ENCODE measurements at places on chromosomes 16 and 17.
A peak's percentile ranks its signal among the peaks of the same experiment; 100 is the strongest.

- peak; percentile 23 for DNase-seq
These were observed 3.1 kb upstream of the CYTH1 start for GRCh38 chr17:78785011-78785662.

DNA sequence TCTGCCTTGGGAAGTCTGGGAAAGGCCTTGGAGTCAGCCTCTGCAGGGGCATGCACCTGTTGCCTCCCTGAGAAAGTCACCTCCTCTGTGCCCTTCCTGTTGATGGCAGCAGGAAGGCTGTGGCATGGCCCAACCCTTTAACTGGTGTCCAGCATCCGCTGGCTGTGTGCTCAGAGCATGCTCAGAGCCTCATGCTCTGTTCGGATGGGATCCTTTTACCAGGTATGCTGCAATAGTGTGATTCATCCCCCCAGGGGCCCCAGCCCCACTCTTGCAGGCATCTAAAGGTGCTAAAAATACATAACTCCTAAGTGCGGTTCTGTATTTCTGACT lies 24.9 kb downstream of the KLHL36 start:
- no peak for DNase-seq

- DNase-seq = no peak
These were observed 6.6 kb downstream of the SMG6 start for GRCh38 chr17:2297023-2297422.

GRCh38 chr16:19210968-19211367 lies 42.9 kb downstream of the SYT17 start:
- no peak for DNase-seq

GRCh38 chr17:30137158-30137557 lies 20.5 kb downstream of the NSRP1 start:
- no peak for DNase-seq

GRCh38 chr17:72305472-72305871 lies 184.7 kb downstream of the SOX9 start:
- no peak for DNase-seq

GRCh38 chr17:81385320-81386111 lies 9.7 kb upstream of the BAHCC1 start:
- DNase-seq = no peak

- no peak for DNase-seq
These were observed 1.9 kb upstream of the GGT6 start for GRCh38 chr17:4562015-4562969.

GRCh38 chr17:39647256-39647655 lies 10.3 kb downstream of the STARD3 start:
- DNase-seq = no peak

DNA sequence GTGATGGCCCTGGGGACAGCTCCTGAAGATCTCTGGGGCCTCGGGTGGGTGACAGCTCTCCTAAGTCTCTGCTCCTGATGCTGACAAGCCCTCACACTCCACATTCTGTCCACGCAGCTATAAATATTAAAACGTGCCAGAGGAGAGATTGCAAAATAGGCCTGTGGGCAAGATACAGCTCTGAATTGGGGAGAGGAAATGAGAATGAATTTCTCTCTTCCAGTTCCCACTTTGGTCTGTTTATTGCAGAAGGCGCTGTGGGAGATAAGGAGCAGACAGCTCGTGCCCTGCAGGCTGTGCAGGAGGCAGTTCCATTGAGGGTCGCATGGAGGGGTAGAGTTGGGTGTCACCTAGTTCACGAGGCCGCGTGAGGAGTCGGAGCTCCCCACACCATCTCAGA lies 87.5 kb upstream of the SDK2 start:
- DNase-seq = no peak

- no peak for DNase-seq
These were observed 338 bp downstream of the MAPK3 start for GRCh38 chr16:30122604-30123160.

- no peak for DNase-seq
These were observed 50.9 kb downstream of the LDHD start for GRCh38 chr16:75065521-75066149.

GRCh38 chr17:50258647-50259476 lies 15.4 kb upstream of the TMEM92 start:
- DNase-seq = no peak

GRCh38 chr17:21061971-21062526 lies 19.2 kb upstream of the USP22 start:
- no peak for DNase-seq

DNA sequence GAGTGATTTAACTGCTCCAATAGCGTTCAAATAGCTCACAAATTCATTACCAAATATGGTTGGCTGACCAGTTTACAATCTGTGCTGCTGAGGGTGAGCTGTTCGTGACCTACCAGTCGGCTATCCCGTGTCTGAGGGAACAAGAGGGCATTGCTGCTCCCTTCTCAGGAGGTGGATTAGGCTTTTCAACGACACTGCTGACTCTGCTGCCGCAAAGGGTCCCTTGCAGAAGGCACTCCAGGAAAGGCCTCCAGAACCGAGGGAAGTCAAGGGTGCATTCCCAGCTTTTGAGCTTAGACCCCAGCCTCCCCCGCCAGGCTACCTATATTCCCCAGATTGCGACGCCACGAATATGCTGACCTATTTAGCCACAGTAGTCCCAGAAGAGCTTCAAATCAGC lies 32.3 kb downstream of the GJC1 start:
- DNase-seq = no peak

GRCh38 chr16:85686912-85687591 lies 1.7 kb downstream of the GINS2 start:
- no peak for DNase-seq

DNA sequence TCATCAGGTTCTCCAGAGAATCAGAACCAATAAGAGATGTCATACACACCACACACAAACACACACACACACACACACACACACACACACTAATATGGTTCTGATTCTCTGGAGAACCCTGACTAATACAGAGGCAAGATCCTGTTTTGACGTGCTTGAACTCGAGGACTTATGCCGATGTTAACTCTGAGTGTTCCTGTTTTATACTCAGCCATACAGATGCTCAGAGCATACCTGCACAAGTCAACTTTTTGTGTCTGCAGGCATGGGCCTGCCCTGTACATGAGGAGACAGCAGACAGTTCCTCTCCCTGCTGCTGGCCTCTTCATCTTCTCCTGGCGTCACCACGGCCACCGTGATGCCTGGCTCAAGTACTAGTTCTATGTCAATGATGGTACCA lies 635.9 kb downstream of the WWOX start:
- DNase-seq = no peak

DNA sequence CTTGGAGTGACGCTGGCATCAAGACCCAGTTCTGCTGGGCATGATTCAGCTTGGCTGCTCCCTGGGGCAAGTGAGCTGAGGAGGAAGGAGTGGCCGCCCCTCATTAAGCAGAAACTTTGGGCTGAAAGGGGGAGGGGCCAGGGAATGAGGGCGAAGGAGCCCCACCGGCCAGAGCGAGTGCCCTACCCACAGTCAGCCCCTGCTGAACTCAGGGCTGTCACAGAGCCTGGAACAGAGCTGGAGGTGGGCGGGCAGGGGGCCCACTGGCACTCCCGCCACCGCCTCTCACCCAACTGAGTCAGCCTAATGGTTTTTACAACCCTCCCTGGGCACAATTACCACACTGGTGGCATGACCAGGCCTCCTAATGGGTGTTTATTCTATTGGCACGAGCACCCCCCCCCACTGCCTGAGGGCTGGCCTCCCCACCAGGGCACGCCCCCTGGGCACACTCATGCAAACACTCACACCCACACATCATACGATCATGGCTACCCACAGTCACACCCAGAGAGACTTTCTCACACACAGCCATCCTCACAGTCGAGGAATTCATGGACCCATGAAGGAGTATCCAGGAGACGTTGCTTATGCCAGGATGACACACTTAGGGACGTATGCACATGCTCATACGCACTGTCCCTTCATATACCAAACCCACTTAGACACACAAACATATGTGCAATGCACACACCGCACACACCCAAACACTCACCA lies 19.2 kb downstream of the UNC119 start:
- no peak for DNase-seq

DNA sequence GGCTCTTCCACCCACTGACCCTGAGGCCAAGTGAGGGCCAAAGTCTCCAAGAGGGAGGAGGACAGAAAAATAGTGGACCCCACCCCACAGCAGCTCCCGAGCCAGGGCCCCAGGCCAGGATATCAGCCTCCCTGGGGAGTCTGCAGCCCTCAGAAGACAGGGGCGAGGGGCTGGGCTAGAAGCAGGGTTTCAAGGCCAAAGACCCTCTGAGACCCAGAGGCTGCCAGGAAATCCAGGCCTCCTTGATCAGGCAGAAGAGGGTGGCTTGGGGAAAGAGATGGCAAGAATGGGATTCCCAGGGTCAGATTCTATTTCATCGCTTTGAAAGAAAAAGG lies 156.1 kb downstream of the ZNF423 start:
- peak; percentile 32 for DNase-seq

GRCh38 chr16:48318630-48319029 lies 66.6 kb downstream of the SIAH1 start:
- DNase-seq = peak; percentile 25
